HAP-1 (cell line): ENCODE measurements at places on chromosomes 4 and X.

GRCh38 chrX:109720947-109721346 is 12.1 kb downstream of the ACSL4 start:
- no peak for DNase-seq

DNA sequence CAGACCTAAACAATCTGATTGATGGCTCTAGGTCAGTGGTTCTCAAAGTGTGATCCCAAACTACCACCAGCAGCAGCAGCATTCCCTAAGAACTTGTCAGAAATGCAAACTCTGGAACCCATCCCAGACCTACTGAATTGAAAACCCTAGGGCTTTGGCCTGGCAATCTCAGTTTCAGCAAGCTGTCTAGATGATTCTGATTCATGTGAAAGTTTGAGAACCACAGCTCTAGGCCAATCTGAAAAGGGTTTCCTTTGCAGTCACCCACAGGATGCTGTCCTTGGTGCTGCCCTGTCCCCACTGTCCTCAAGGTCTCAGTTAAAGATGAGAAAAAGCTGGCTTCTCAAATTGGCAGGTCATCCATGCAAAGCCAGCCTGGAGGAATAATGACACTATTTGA is 34.8 kb downstream of the SMPX start:
- no peak for DNase-seq

GRCh38 chrX:105552395-105552794 is 269.9 kb upstream of the NRK start:
- DNase-seq, result no peak

- no peak for DNase-seq
Observed at GRCh38 chr4:93731456-93731855, 97.1 kb upstream of the ATOH1 start.

- DNase-seq, result no peak
Observed at GRCh38 chr4:3077796-3078195, 3.3 kb downstream of the HTT start.

GRCh38 chr4:15738877-15739276 is 36.0 kb downstream of the BST1 start:
- DNase-seq, result no peak

- DNase-seq, result no peak
Observed at GRCh38 chrX:131816551-131817136, 206.5 kb upstream of the STK26 start.

DNA sequence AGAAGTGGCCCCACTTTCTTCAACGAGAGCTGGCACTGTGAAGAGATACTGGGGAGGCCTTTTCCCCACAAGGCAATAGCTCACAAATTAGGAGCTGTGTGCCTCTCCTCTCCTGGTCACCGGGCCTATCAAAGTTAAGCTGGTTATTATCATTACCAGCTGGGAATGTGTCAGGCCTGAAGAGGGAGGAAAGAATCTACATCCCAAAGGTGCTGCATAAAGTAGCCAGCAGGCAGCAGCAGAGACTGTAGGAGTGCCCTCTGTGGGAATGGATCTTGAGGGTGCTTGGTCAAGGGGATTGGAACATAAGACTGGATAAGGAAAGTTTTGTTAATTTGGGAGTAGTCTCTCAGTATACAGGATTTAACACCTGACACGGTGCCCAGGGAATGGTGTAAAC is 9.1 kb upstream of the TMPRSS11D start:
- DNase-seq, result no peak

GRCh38 chr4:183571350-183571941 is 66.6 kb downstream of the ING2 start:
- DNase-seq, result peak; percentile 65

- no peak for DNase-seq
Observed at GRCh38 chrX:53584891-53585290, 101.6 kb downstream of the HUWE1 start.

DNA sequence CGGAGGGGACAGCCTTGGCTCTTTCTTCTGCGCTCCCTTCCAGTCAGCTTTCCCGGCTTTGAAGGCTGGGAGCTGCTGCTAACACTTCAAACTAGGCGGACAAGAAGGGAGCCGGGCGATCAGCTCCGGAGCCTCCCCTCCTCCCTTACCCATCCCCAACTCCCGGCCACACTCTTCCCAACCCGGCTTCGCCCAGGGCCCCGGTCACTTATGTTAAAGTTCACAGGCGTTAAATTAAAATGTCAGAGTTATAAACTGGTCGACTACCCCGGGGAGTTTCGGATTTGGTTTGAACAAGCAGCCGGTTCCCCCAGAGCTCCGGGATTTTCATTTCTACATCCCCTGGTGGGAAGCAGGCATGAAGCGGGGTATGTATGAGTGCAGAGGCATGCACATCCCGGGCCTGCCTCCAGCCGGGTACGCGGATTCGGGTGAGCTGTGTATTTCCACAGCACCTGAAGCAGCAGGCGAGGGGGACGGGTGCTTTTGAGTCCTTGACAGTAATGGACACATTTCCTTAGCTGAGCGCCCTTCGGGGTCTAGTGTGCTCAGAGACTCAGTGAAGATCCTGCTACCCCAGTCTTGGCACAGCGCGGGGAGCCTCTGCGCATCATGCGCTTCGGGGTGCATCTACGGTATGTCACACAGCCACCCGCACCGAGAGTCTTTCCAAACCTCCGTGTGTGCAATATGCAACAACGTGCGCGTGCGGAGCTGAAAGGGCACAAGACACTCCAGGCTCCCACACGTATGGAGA is 880 bp downstream of the UNC5C start:
- no peak for DNase-seq
